ENCODE measurements at places on chromosomes 13 and 19.

- no peaks in the 10 kb centered on the region for H3K36me3 ChIP-seq
- H3K4me3 ChIP-seq = no peak overlapping the region
- no peak for DNase-seq
- H3K4me1 ChIP-seq = no peaks in the 10 kb centered on the region
- H3K27ac ChIP-seq = no peak overlapping the region
- no peaks in the 10 kb centered on the region for H3K27me3 ChIP-seq
Measured at GRCh38 chr13:36850790-36851438, 31.9 kb downstream of the RFXAP start.

- H3K4me1 ChIP-seq = no peaks in the 10 kb centered on the region
- no peak for DNase-seq
- H3K36me3 ChIP-seq = no peaks in the 10 kb centered on the region
- H3K4me3 ChIP-seq = no peak overlapping the region
- H3K27me3 ChIP-seq = no peaks in the 10 kb centered on the region
Measured at GRCh38 chr13:108963846-108964600, 334.6 kb downstream of the MYO16 start.

- no peaks in the 10 kb centered on the region for H3K27me3 ChIP-seq
- no peak overlapping the region for H3K4me3 ChIP-seq
- DNase-seq = no peak
- peaks cover 4% of the 10 kb centered on the region for H3K36me3 ChIP-seq
- H3K4me1 ChIP-seq = no peaks in the 10 kb centered on the region
Measured at GRCh38 chr19:17160908-17161307, 54.2 kb upstream of the USE1 start.

- H3K27me3 ChIP-seq = no peaks in the 10 kb centered on the region
- no peak for DNase-seq
- no peak overlapping the region for H3K27ac ChIP-seq
- H3K4me3 ChIP-seq = no peak overlapping the region
- H3K36me3 ChIP-seq = peaks cover 3% of the 10 kb centered on the region
Measured at GRCh38 chr19:35265126-35265899, 3.4 kb upstream of the USF2 start.

DNA sequence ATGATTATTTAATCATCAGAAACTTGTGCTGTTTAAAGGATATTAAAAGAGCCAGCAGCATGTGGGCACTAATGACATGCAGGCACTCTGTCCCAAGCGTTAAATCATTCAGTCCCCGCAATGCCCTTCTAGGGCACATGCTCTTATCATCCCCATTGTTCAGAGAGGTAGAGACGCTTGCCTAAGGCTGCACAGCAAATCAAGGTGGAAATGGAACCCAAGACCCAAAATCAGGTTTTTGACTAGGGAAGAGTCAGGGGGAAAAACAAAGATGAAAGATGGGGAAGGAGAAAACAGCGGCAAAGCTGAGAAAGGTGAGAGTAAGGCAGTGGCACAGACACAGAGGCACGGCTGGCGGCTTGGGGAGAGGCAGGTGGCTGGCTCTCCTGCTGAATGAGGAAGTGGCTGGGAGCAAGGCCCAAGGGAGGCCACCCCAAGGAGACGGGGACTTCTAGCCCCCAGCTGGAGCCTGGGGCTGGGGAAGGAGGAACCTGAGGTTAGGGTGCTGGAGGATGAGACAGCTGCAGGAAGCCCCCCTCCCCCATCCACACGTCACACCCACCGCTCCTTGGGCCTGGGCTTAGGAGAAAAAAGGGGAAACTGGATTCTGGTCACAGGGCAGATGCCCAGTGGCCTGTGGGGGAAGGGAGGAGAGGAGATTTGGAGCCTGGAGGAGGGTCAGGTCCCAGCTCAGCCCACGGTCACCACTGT, 1.0 kb upstream of the TYROBP start:
- H3K27me3 ChIP-seq = no peaks in the 10 kb centered on the region
- H3K27ac ChIP-seq = no peak overlapping the region
- no peaks in the 10 kb centered on the region for H3K4me1 ChIP-seq

DNA sequence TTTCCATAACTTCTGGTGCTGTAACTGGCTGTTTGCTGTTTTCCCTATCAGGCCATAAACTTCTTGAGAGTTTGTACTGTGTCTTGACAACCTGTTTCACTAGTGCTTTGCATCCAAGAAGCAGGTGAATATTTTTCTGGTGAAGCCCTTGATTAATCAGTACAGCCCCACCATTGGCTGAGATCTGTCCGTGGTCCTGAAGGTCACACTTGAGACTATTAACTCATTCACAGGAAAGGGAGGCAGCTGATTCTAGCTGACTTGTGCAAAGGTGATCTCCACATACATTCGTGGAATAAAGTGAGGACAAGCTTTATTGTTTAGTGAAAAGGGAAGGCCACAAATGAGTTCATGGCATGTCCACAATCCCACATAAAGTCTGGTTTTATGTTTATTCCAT, 61.4 kb upstream of the ZNF835 start:
- no peaks in the 10 kb centered on the region for H3K36me3 ChIP-seq
- H3K4me1 ChIP-seq = no peaks in the 10 kb centered on the region
- no peak for DNase-seq
- H3K27me3 ChIP-seq = no peaks in the 10 kb centered on the region
- H3K27ac ChIP-seq = no peak overlapping the region

DNA sequence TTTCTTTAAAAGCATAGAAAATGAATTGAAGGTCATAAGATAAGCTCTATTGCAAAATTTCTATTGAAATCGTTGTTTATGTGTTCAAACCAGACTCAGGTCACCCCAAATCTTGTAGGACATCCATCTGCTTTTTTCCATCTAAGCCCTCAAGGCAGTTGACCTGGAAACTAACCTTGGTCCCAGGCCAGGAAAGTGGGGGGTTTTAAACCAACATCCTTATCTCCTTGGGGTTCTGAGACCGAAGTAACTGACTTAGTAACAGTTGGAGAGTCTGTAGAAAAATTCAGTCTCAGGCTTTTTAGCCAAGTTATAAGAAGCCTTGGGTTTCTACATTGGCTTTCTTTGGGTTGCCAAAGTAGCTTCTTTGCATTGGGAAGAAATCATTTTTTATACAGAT, 23.4 kb downstream of the ZNF507 start:
- H3K4me3 ChIP-seq = no peak overlapping the region
- H3K27me3 ChIP-seq = no peaks in the 10 kb centered on the region
- peaks cover 24% of the 10 kb centered on the region for H3K4me1 ChIP-seq
- no peak for DNase-seq
- peaks cover 4% of the 10 kb centered on the region for H3K36me3 ChIP-seq
- H3K27ac ChIP-seq = peak overlapping the region; percentile 72

DNA sequence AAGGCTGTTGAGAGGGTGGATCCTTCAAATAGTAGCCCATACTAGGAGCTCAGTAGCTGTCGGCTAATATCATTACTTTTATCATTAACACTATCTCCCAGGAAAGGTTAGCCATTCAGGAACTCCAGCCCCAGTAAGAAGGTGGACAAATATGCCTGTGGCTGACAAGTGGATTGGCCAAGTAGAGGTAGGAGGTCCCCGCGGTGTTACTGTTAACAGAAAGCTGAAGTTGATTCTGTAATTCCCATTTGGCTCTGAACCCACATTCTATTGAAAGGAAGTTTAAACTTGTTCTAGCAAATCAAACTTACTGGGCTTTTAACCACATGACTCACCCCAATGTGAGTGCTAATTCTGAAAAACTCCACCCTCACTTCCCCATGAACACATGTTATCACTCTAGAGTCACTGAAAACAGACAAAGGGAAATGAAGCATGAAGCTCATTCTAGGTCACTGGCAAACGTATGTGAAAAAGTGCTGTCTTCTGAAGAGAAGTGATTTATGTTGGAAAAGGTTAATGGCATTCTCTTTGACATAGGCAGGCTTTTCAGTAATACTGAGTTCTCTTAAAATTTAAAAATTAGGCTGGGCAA, 273.5 kb downstream of the FGF14 start:
- no peaks in the 10 kb centered on the region for H3K36me3 ChIP-seq
- H3K4me1 ChIP-seq = no peaks in the 10 kb centered on the region
- H3K27ac ChIP-seq = no peak overlapping the region
- DNase-seq = no peak
- no peak overlapping the region for H3K4me3 ChIP-seq

GRCh38 chr13:33932769-33933406, 114.9 kb downstream of the RFC3 start:
- no peak overlapping the region for H3K4me3 ChIP-seq
- H3K4me1 ChIP-seq = no peaks in the 10 kb centered on the region
- H3K27ac ChIP-seq = no peak overlapping the region
- no peaks in the 10 kb centered on the region for H3K36me3 ChIP-seq

- no peak for DNase-seq
- peaks cover 6% of the 10 kb centered on the region for H3K4me1 ChIP-seq
- H3K27ac ChIP-seq = no peak overlapping the region
- H3K4me3 ChIP-seq = no peak overlapping the region
- H3K36me3 ChIP-seq = no peaks in the 10 kb centered on the region
- H3K27me3 ChIP-seq = no peaks in the 10 kb centered on the region
Measured at GRCh38 chr19:16446724-16447368, 24.9 kb downstream of the EPS15L1 start.

- H3K27ac ChIP-seq = peak overlapping the region; percentile 80
- H3K4me3 ChIP-seq = peak overlapping the region; percentile 54
- DNase-seq = no peak
- H3K4me1 ChIP-seq = peaks cover 33% of the 10 kb centered on the region
Measured at GRCh38 chr13:27353166-27353583, 71.2 kb upstream of the GTF3A start.

GRCh38 chr13:114154476-114154875, 22.1 kb upstream of the RASA3 start:
- H3K27me3 ChIP-seq = no peaks in the 10 kb centered on the region
- H3K36me3 ChIP-seq = no peaks in the 10 kb centered on the region
- H3K4me3 ChIP-seq = no peak overlapping the region
- peaks cover 10% of the 10 kb centered on the region for H3K4me1 ChIP-seq
- no peak for DNase-seq
- H3K27ac ChIP-seq = no peak overlapping the region

DNA sequence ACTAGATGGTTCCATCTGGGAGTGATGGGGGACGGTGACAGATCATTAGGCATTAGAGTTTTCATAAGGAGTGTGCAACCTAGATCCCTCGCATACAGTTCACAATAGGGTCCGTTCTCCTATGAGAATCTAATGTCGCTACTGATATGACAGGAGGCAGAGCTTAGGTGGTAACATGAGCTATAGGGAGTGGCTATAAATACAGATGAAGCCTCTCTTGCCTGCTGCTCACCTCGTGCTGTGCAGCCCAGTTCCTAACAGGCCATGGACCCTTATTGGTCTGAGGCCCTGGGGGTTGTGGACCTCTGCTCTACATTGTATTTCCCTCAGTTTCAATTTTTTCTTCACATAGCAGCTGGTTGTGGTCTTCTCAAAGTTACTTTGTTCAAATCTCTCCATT, 56.5 kb downstream of the CDK8 start:
- no peaks in the 10 kb centered on the region for H3K4me1 ChIP-seq
- H3K27me3 ChIP-seq = no peaks in the 10 kb centered on the region
- H3K4me3 ChIP-seq = no peak overlapping the region
- no peak overlapping the region for H3K27ac ChIP-seq
- H3K36me3 ChIP-seq = no peaks in the 10 kb centered on the region

DNA sequence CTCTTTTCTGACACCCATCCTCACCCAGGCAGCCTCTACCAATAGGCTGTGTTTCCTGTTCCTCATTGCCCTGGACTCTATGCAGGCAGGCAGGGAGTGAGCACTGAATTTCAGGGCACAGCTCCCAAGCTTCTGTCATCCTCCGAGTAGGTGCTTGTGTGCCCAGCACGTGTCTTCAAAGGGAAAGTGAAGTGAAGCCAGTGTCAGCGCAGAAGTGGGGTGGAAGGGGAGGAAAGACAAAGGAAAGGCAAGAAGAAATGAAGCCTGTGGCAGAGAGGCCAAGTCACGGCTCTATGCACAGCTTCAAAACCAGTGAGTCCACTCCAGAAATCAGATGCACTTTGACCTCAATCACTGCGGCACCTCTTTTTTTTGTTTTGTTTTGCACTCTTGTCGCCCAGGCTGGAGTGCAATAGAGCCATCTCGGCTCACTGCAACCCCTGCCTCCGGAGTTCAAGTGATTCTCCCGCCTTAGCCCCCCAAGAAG, 16.9 kb downstream of the CEBPA start:
- H3K27ac ChIP-seq = no peak overlapping the region
- no peak for DNase-seq
- no peak overlapping the region for H3K4me3 ChIP-seq
- 0 out of 2 replicates have a peak, but pooled peaks cover 2% of the 10 kb centered on the region for H3K27me3 ChIP-seq
- no peaks in the 10 kb centered on the region for H3K36me3 ChIP-seq

- no peaks in the 10 kb centered on the region for H3K27me3 ChIP-seq
- DNase-seq = no peak
- no peak overlapping the region for H3K27ac ChIP-seq
- H3K4me3 ChIP-seq = no peak overlapping the region
Measured at GRCh38 chr13:101433895-101434294, 17.6 kb upstream of the NALCN start.

- peak overlapping the region; percentile 64 for H3K4me3 ChIP-seq
- H3K27me3 ChIP-seq = no peaks in the 10 kb centered on the region
- peak; percentile 74 for DNase-seq
- peak overlapping the region; percentile 90 for H3K27ac ChIP-seq
- H3K4me1 ChIP-seq = peaks cover 7% of the 10 kb centered on the region
Measured at GRCh38 chr19:58575183-58576041, 2.3 kb upstream of the MZF1 start.

DNA sequence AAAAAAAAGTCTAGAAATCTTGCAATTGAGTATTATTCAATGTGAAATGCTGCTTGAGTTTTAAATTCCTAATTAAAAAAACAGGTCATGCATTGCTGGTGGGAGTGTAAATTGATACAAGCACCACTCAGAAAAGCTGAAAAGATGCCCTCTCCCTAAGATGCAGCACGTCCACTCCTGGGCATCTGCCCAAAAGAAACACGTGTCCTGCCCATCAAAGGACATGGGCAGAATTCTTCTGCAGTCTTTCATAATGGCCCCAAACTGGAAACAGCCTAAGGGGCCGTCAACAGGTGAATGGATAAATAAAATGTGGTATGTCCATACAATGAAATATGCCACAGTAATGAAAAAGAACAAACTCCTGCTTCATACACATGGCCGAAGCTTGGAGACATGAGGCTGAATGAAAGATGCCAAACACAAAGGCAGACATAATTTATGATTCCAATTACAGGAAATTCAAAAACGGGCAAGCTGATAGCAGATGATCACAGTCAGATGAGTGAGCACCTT, 7.8 kb downstream of the POU2F2 start:
- H3K27ac ChIP-seq = no peak overlapping the region
- no peak for DNase-seq
- no peaks in the 10 kb centered on the region for H3K27me3 ChIP-seq
- H3K4me3 ChIP-seq = no peak overlapping the region

DNA sequence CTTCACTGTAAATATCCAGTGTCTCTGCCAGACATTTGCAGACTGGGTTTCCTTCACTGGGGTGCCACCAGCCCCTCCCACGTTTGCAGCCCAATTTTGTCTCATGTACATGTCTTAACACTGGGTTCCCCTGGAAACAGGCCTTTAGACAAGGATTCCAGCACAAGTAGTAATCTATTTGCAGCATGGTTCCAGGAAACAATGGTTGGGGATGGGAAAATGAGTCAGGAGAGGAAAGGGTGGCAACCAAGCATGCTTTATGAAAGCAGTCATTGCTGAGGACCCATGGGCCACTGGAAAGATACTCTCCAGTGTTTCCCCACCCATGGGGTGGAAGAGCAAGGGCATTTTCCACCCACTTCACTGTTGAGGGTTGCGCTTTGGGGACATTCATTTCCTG, 53.6 kb upstream of the FARP1 start:
- H3K27ac ChIP-seq = no peak overlapping the region
- H3K36me3 ChIP-seq = no peaks in the 10 kb centered on the region
- no peak overlapping the region for H3K4me3 ChIP-seq
- no peaks in the 10 kb centered on the region for H3K27me3 ChIP-seq
- H3K4me1 ChIP-seq = no peaks in the 10 kb centered on the region

GRCh38 chr19:55962186-55962585, 14.6 kb downstream of the NLRP8 start:
- H3K4me1 ChIP-seq = peaks cover 7% of the 10 kb centered on the region
- H3K36me3 ChIP-seq = no peaks in the 10 kb centered on the region
- H3K27ac ChIP-seq = no peak overlapping the region
- no peak overlapping the region for H3K4me3 ChIP-seq
- H3K27me3 ChIP-seq = no peaks in the 10 kb centered on the region
- no peak for DNase-seq

Data from Panc1 (cell line).